ENCODE measurements at places on chromosomes 7 and 10.

GRCh38 chr10:44046605-44047004 lies 338.3 kb downstream of the CXCL12 start:
- DNase-seq, result peak; percentile 35

- peak; percentile 72 for DNase-seq
Measured at GRCh38 chr10:12348870-12349628, at the start of gene CAMK1D. Gene CAMK1D (plus strand): TSS chr10:12349547.

GRCh38 chr7:41491308-41491707 lies 211.6 kb downstream of the INHBA start:
- no peak for DNase-seq

DNA sequence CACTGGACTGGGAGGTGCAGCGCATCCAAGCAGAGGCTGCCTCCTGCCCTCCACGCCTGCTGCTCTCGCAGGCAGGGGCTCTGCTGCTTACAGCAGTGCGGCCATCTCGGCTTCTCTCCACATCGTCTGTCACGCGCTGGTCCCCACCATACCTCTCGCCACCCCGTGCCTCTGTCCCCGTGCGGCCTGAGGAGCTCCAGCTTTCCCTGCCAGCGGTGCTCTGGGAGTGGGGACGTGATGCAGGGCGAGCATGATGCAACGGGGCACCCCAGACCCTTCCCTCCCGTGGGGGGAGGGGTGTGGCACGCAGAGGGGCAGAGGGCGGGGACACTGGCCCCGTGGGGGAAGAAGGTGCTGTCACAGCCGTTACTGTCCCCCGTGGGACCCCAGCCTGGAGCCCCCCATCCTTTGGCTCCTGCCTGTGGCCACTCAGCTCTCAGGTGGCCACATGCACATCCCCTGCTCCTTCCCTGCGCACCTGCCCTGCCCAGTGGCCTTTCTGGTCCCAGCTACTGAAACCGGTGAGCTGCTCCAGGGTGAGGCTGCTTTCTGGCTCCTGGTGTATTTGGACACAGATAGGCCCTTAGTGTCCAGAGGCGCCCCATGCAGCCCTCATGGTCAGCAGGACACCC lies 9.0 kb downstream of the GET4 start:
- DNase-seq, result no peak

DNA sequence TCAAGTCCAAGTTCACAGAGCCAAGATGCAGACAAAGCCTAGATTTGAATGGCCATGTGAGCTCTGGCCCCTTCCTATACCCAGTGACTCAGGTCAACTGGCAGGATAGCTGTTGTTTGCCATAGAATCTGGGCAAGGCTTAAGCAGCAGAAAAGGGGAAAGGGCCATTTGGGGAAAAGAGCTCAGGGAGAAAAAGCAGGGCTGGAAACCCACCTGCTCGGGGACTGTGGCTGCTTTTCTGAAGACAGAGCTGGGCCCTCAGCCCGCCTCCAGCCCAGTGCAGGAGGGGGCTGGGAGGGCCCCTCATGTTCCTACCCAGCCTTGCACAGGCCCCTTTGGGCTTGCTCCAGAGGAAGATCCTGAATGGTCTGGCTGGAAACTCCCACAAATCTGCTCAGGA lies 32.6 kb upstream of the HABP2 start:
- DNase-seq, result no peak

DNA sequence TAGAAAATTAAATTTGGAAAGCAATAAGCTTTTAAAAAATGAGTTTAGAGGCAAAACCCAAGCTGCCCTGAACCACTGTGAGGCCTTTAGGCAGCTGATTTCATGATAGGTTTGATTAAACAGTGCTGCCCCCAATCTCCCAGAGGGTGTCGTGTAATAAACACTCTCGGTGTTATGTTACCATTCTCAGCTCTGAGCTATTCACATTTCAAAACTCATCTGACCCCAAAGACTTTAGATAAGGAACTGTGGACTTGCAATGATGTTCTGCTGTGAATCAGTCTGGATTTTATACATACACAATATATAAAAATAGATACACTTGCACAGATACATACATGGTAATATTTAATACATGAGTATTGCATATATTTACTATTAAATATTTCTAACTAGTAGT lies 120.4 kb downstream of the MALRD1 start:
- no peak for DNase-seq

DNA sequence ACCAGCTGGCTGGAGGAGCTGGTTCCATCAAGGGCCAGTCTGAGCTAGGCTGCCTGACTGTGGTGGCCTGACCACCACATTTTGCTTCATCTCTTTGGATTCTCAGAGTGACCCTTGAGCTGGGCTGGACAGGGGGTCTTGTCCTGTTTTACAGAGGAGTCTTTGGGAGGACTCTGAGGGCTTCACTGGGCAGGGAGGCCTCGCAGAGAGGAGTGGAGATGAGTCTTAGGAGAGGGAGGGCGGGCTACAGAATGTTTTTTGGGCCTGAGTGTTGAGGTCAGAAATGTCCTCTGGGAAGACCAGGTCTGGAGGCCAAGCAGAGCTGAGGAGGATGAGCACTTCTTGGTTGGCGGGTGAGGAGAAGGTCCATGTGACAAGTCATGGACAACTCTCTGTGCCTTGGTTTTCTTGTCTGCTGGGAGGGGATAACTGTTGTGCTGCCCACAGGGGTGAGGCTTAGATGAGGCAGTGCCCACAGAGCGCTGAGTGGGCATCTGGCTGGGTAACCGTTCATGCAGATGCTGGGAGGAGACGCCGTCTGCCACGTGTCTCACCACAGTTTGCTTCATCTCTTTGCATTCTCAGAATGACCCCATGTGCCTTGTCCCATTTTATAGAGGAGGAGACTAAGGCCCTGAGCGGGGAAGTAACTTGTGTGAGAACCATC lies 9.4 kb downstream of the TSPAN15 start:
- DNase-seq, result no peak

- no peak for DNase-seq
Measured at GRCh38 chr10:24639124-24639523, 84.6 kb downstream of the ARHGAP21 start.

GRCh38 chr10:4285121-4285520 lies 500.1 kb upstream of the KLF6 start:
- DNase-seq, result no peak

- no peak for DNase-seq
Measured at GRCh38 chr7:883055-884021, 7.0 kb downstream of the GET4 start.

DNA sequence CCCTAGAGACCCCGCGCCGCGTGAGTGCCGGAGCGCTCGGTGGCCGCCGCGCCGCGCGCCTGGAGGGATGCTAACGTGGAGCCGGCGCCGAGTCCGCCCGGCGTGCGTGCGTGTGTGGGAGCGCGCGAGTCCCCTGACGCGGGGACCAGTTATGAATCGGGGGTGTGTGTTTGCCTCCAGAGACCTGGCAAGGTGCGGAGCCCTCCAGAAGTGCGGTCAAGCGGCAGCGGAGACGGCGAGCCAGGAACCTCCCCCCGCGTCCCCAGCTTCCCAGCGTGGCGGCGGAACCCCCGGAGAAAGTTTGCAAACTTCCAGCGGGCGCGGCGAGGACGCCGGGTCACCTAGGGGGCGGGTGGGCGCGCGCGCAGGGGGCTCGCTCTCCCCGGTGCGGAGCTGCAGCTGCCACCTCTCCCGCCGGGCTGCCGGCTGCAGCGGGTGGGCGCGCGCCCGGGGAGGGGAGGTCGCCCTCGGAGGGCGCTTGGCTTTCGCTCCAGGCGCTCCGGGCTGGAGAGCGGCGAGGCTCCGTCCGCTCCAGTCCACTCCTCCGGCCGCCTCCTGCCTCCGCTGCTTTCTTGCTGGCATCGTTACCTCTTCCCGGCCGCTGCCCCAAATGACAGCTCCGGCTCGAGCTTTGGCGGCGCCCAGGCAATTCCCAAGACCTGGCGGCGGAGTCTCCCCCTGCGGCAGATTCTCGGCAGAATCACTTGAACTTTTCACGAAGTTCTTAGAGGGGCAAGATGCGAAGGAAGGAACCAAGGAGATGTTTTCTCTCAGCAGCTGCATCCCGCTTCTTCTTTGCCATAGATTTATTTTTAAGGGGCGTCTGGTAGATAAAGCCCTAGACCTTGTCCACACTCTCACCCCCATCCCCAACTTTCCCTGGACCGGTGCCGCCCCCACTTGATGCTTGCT lies 2.3 kb upstream of the CREB5 start:
- peak; percentile 47 for DNase-seq

- peak; percentile 28 for DNase-seq
Measured at GRCh38 chr10:69089638-69090599, 2.0 kb downstream of the SRGN start.

DNA sequence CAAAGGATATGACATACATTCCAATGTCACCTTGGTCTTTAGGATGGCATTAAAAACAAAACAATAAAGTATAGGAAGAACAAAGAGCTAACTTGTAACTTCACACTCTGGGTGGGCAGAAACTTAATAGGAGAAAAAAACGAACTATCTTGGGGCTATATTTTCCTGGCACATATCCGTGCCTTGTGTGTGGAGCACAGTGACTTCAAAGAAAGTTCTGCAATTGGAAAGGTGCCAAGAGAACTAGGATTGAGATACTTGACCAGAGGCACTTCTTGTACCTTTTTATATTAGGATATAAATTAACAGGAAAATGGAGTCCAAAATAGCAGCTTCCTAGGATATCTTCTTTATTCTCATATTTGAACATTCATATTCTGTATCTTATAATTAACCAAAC lies 148.4 kb downstream of the SEMA3D start:
- DNase-seq, result no peak

- DNase-seq, result peak; percentile 36
Measured at GRCh38 chr7:143416565-143417149, 8.0 kb upstream of the EPHA1 start.

- DNase-seq, result peak; percentile 75
Measured at GRCh38 chr7:3942816-3943745, 642.0 kb downstream of the SDK1 start.

DNA sequence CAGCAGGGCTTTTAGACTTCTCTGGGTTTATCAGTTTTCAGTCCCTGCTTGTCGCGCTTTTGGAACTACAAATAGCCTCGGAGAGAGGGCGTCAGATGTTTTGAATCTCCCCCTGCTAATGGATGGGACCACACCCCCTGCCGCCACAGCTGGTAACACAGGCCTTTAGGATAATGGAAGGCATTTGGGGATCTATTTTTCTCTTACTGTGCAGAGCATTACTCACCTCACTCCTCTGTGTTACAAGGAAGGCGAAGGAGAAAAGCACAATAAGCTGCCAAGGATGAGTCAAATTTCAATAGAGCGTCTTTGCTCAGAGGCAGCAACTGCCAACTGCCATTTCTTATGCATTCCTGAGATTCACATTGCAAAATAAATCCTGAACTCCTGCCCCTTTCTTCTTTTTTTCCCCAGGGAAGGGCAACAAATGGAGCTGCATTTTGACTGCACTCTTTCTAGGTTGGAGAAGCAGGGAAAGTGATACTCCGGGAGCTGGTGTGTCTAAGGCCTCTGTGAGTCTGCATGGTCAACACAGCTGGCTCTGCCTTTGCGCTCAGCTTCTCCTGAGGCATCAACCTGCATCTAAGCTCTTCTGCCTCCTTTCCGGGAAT lies 31.5 kb upstream of the SMNDC1 start:
- DNase-seq, result peak; percentile 98

GRCh38 chr10:49410365-49411074 lies 14.6 kb upstream of the DRGX start:
- DNase-seq, result no peak

GRCh38 chr7:69208848-69209247 lies 389.4 kb upstream of the AUTS2 start:
- DNase-seq, result no peak

- peak; percentile 70 for DNase-seq
Measured at GRCh38 chr10:112271982-112272381, 11.2 kb upstream of the TECTB start.
